NCI-H2081 treated with DMSO at 0.1 percent for 48 hours (cell line): ENCODE measurements at places on chromosomes 16 and 17.

- no peak for DNase-seq
Observed at GRCh38 chr17:79082311-79083190, 7.9 kb downstream of the ENGASE start.

DNA sequence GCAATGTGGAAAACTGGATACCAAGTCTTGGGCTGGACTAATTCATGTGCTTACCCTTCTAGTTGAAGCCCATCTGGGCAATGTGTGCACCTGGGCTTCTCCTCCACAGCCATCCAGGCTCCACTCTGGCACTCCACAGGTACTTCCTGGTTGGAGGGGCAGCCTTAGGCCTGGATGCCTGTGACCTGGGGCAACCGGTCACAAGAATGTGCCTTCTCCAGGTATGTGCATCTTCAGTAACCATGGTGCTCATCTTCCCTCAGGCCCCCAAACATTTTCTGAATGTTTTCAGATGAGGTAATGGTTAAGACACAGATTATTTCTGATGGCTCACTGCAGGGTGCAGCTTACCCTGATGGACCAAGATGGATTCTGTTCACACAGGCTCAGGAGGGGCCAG, 11.1 kb downstream of the C16orf86 start:
- no peak for DNase-seq

DNA sequence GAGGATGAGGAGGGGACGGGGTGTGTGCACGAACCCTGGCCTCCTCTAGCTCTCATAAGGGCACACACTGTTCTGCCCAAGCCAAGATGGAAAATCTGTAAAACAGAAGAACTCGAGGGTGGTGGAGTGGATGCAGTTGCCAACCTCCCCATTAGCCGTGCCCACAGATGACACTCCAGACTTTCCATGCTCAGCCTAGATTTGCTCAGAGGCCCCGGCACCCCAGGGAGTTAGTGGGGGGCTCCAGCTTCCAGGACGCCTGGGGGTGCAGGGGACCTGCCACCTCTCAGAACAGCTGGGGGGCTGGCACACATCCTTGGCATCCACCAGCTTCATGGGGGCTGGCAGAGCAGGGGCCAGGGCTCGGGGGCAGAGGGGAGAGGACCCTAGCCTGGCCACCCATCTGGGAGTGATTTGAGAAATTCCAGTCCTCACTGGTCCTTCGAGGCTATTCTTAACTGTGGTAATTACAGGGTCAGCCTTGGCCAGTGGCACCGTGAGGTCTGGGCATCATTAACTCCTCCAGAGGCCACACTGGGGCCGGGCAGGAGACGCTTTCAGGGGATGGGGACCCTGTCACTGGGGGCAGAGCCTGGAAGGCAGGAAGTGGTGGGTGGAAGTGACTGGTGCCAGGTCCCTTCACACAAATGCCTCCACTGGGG, 14.3 kb downstream of the VASN start:
- no peak for DNase-seq

DNA sequence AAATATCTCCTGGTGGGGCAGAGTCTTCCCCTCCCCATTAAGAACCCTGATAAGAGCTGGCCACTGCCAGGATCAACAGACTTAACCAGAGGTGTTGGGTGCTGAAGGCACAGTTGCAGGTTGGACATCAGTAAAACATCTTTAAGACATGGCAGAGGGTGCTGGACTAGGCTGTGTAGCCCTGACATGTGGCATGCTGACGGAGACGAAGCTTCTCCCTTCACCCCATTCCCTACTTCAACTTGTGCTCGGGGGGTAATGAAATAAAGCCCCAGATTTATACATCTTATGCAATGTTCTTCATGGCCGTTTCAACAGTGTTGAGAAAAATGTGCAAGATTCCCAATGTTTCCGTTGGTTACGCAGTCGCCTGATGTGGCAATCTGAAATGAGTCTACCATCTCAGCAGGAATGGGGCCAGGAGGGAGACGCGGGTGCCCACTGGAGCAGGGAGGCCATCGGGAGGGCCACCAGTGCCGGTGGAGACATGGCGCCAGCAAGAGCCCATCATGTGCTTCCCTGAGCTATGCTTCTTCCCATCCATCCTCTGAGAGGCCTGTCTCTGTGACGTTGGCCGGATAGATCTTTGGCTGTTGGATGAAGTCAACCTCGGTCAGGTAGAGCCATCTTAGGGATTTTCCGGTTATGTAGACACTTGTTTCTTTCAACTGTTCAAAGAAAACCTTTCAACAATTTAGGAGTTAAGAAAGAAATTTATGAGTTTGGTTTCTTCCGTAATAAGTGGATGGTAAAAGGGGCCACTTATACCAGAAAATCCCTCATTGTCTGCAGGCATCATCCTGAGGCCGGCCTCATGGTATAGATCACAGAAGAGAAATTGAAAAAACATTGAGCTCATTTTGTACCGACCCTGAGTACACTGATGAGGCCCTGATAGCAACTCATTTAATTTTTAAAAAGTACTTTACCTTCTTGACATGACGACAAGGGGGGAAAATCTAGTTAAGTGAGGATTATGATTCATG, 6.4 kb downstream of the IRF8 start:
- no peak for DNase-seq

GRCh38 chr17:44865231-44865660, 17.6 kb downstream of the HIGD1B start:
- peak; percentile 31 for DNase-seq

DNA sequence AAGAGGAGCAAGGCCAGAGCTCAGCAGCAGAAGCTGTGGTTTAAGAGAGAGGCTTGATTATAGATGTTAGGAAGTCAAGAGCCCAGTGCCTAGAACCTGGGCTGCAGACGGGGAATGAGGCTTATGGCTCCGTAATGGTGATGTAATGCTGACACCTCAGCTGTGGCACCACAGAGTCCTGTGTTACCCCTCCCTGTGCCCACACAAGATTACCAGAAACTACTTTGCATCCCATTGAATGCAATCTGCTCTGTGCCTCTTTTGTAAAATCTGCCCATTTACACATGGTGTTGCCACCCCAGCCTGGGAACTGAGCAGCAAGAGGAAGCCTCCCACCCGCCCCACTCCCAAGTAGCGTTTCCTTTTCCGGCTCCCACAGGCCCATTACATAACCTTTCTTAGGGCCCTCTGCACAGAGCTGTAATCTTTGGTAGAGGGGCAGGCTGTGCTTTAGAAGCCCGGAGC, 57.0 kb downstream of the PITPNC1 start:
- no peak for DNase-seq

- DNase-seq, result no peak
Observed at GRCh38 chr17:61455324-61456060, 3.3 kb downstream of the TBX4 start.

DNA sequence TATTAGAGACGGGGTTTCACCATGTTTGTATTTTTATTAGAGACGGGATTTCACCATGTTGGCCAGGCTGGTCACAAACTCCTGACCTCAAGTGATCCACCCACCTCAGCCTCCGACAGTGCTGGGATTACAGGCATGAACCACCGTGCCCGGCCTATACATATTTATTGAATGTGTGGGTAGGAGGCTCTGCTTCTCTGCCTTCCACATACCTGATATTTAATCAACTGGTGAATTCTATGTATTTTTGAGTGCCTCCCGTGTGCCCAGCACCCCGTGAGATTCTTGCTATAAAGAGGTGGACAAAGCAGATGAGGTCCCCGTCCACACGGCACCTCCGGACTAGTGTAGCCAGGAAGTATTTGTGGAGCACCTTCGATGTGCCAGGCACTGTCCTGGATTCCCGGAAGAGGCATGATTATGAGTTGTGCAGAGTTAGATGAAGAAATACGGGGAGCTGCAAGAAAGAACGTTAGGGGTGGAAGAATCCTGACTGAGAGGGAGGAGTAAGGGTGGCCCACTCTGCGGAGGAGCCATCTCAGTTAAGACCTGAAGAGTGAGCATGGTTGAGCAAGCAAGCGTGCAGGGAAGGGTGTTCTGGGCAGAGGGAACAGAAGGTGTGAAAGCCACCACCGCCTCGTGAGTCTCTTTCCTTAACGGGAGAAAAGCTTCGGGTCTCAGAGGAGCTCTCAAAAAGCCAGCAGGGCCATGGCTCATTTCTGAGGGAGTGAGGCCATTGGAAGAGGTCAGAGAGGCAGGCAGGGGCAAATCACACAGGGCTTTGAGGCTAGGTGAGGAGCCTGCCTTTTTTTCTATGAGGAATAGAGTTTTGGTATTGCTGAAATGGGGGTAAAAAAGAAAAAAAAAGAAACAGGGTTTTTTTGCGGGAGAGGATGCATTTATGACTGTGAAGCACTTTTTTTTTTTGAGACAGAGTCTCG, 21.2 kb downstream of the CRISPLD2 start:
- no peak for DNase-seq

DNA sequence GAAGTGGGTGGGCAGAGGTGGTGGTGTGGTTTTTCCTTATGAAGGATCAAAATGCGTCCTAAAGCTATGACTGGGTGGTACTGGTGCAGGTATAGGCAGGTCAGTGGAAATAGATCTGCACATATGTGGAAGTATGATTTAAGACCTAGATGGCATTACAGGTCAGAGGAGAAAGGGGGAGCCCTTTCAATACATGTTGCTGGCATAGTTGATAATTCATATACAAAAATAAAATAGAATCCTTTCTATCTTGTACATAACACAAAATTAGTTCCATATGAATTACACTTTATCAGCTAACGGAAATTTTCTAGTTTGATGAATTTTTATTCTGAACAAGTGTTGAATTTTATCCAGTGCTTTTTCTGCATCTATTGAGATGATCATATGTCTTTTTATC, 20.8 kb upstream of the PIK3R5 start:
- no peak for DNase-seq

GRCh38 chr16:86964796-86965241, 352.4 kb downstream of the C16orf95 start:
- no peak for DNase-seq

DNA sequence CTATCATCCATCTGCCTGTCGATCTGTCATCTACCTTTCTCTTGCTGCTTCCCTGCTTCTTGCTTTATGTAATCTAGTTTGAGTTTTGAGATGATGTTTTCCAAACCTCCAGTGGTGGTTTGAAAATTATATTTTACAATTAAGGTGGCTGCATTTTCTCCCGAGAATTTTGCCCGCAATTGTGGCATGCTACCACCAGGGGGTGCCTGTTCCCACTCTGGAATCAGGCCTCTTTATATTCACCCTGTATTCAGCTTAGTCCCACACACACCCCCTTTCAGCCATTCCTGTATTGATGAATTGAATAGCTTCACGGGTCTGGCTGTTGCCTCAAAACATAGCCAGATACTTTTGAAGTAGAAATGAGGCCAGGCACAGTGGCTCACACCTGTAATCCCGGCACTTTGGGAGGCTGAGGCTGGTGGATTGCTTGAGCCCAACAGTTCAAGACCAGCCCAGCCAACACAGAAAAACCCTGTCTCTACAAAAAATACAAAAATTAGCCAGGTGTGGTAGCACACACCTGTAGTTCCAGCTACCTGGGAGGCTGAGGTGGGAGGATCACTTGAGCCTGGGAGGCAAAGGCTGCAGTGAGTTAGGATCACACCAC, 3.2 kb downstream of the PRSS22 start:
- no peak for DNase-seq

DNA sequence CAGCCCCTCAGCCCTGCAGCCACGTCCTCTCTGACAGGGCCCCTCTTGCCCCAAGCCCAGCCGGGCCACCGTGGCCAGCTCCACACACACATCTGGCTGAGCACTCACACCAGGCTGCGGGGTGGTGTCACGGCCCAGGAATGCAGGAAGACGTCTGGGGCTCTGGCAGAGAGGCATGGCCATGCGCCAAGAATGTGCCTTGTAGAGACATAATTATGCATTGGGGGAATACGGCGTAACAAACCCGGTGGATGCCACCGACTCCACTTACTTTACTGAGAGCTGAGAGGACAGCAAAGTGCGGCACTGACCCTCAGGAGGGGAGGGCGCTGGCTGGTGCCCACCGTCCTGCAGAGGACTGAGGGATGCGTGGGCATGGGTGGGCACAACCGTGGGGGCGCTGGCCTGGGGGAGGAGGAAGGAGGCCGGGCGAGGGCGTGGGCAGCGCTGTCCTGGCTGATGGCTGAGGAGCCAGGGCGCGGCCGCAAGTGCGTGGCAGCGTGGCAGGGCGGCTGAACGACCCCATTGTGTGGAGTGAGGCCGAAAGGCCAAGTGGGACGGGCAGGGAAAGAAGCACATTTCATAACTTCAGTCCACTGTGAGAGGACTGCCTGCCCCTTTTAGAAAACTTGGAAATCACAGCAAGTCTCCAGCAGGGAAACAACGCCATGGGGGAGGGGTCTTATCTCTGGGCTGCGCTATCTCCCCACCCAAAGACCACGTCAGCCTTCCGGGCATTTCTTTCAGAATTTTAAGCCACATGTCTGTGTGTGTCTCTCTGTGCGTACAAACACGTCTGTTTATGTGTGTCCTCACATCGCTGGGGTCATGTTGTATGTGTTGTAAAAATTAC, 30.6 kb downstream of the METRNL start:
- no peak for DNase-seq

DNA sequence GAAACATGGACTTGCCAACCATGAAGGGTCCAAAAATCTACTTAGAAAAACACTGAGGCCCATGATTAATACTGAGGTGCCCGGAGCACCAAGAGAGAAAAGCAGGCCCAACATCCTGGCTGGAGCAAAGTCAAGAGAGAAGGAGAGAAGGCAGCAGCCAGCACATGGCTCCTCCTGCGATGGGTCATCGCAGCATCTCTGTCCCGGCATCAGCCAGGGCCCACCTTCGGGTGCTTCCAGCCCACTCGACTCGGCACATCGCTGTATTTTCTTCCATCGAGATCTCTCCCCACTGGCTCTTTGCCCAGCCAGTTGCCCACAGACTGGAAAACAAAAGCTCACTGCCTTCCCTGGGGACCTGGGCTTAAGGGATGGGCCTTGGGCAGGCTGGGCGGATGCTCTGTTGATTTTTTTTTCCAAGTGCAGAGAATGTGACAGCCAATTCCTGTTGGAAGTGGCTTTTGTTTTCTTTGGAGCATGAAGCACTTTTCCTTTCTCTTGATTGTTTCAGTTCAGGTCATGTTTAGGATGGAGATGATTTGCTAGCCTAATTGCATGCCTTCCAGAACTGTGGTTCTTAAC, 58.1 kb downstream of the CYB5B start:
- no peak for DNase-seq

DNA sequence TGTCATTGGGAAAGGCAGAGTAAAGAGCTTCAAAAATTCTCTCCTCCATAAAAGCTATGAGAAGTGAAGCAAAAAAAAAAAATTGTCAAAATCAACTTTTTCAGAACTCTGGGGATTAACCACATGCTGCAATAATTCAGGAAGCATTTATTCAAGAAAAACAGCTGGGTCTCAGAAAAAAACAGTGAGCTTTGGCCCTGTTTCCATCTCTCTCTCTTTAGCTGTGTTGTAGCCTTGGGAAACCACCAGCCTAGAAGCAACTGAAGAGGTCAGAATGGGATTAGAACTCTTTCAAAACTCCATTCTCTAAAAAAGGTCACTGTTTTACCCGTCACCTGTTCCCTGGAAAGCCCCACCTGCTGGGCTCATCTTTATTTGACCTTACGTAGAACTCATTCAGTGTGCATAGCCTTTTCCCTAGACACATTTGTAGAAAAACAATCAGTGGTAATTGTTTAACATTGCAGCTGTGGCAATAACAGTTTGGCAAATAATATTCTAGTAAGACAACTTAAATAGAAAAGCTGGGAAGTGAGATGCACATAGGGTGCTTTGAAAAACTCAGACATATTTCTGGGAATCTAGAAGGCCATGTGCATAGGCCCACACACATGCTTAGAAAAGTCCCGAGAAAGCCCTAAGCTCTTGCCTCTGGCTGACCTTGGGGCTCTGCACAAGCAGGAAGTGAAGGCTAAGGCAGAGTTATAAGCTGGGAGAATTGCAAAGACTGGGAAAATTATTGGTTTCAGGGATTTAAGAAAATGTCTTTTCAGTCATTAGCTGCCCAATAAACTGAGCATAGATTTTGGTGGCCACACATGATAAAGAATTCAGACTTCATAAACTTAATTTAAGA, 18.0 kb downstream of the SLC5A11 start:
- DNase-seq, result no peak
